ENCODE measurements at places on chromosomes 2 and 18.

GRCh38 chr2:180707884-180708205, 272.6 kb upstream of the UBE2E3 start:
- peak; percentile 98 for DNase-seq

DNA sequence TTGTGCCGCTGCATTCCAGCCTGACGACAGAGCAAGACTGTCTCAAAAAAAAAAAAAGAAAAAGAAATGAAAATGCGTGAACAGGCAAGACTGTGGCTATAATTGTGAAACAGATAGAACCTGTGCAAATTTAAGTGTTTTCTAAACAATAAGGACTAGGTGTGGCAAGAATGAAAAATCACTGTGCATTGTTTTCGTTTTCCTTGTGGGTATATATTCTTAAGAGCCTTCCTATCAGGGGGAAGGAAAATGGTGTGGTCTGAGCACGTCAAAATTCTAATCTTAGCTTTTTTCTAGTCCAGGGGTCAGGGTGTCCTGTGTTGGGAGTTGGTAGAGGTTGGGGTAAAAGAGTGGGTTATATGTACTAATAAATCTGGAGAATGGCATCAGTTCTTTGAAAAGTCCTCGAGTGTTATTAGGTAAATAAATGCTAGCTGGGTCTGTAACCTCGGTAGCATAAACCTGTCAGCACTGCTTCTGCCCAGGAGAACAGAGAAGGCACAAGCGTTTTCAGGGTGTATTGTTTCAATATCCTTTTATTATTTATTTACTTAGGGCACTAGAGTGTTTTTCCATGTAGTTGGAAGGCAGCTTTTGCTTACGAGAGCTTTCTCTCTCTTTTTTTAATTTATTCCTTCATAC, 11.6 kb downstream of the ATP6V1C2 start:
- no peak for DNase-seq

GRCh38 chr2:190478572-190479195, 55.8 kb downstream of the NEMP2 start:
- no peak for DNase-seq

GRCh38 chr2:61363580-61363979, 107.3 kb downstream of the USP34 start:
- no peak for DNase-seq

- no peak for DNase-seq
Observed at GRCh38 chr2:238988105-238988504, 140.2 kb downstream of the TWIST2 start.

DNA sequence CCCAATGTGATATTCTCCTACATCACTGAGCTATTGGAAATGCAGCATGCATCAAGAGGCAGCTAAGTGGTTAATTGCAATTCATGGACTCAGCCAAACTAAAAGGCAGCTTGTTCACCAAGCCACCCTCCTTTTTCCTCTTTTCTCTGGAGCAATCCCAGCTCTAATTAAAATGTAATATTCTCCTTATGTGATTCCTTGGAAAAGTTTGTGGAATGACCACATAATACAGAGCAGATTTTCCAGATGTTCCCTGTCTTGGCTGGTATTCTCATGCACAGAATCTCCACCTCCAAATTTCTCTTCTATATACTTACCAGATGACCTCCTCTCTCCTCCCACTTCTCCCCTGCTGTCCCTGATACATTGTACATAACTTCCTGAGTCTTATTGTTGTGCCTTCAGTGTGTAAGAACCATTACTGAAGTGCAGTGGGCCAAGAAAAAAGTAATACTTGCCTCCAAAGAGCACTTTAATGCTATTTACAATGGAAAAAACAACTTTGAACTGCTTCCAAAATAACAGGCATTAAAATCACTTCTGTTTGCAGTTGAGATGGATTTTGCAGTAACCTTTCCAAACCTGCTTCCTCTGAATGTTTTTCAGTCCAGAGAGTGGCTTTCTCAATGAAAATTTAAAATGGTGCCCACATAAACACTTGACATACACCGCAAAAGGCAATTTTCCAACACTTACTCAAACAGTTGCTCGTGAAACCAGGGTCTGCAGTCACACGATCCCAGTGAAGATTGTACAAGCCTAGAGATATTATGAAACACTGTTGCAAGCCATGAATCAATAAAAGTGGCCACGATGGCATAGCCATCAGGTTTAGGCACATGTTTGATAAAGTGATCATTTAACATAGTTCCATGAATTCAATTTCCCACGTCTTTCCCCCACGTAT, 258.0 kb downstream of the MTX2 start:
- peak; percentile 10 for DNase-seq

- DNase-seq = no peak
Observed at GRCh38 chr2:70921031-70921430, 14.7 kb upstream of the ATP6V1B1 start.

- no peak for DNase-seq
Observed at GRCh38 chr2:98477036-98477435, 32.4 kb downstream of the INPP4A start.

DNA sequence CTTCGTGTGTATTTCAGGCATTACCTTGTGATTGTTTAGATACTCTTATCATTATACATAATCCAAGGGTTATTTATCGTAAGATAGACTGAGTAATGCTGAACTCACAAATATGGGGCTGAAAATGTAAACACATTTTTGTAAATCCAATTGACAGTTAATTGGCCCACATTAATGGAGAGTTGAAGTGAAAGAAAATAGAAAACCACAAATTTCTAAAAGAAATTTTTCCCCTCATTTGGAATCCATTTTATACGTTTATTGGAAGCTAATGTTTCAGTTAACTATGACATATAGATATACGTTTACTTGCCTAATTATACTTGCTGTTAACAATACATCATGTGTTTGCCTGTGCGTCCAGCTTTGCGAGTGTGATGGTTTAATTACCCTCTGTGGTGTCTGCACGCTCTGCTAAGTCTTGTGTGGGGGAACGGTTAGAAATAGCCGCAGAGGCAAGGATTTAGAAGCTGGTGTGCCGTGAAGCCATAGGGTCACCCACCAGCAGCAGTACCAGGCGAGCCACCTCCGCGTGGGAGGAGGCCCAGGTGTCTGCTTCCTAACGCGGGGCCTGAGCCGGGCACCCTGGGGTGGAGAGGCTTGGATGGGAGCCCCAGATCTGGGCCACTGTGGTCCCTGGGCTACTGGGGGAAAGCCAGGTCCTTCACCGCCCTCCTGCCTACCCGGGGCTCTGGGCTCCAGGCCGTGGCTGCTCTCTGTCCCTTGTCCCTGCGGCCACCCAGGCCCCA, 38.0 kb downstream of the TSHZ1 start:
- peak; percentile 98 for DNase-seq

DNA sequence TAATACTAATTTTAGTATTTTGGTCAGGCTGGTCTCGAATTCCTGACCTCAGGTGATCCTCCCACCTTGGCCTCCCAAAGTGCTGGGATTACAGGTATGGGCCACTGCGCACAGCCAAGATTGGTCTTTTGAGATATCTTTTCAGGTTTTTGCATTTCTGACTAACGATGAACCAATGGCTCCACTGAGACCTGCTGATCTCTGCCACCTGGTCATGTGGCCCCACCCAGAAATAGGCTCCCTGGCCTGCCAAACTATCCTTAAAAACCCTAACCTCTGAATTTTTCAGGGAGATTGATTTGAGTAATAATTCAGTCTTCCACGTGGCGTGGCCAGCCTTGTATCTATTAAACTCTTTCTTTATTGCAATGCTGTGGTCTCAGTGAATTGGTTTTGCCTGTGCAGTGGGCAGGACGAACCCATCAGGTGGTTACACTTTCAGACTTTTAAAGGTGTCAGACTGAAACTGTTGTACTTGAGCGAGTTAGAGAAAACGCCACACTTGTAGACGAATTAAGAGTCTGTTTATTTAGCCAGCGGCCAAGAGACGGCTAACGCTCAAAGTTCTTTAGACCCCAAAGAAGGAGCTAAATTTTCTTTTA, 85.8 kb upstream of the MSH6 start:
- DNase-seq = no peak

DNA sequence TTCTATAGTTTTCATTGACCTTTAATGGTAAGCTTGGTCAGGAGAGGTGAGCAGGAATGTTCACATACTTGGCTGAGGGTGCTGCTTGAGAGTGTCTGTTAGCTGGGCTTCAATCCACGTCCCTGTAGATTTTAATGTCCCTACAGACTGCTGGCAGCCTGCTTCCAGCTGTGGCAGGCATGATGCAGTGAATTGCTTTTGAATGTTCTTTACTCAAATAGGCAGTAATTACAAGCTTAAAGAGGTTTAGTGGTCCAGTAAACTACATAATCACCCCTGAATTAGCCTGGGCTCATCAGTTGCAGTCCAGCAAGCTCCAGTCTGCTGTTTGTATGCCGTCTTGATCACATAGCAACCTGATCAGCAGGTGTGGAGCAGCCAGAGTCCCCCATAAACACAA, 102.1 kb downstream of the MEIS1 start:
- DNase-seq = peak; percentile 95

Data from NCI-H69 (cell line).